ENCODE measurements at places on chromosomes 12 and 14.

GRCh38 chr12:5188472-5188871 lies 144.8 kb downstream of the KCNA5 start:
- DNase-seq: no peak

GRCh38 chr12:70154087-70154638 lies 89.1 kb upstream of the CNOT2 start:
- DNase-seq: no peak

GRCh38 chr12:8692573-8692972 lies 5.2 kb upstream of the RIMKLB start:
- DNase-seq: no peak

- no peak for DNase-seq
Observed at GRCh38 chr12:76649099-76649498, 89.5 kb upstream of the OSBPL8 start.

GRCh38 chr14:53156238-53156637 lies 3.1 kb upstream of the DDHD1 start:
- DNase-seq: no peak

GRCh38 chr12:59700153-59700450 lies 104.3 kb downstream of the SLC16A7 start:
- no peak for DNase-seq

- DNase-seq: no peak
Observed at GRCh38 chr14:97687944-97688630, 890.9 kb downstream of the VRK1 start.

DNA sequence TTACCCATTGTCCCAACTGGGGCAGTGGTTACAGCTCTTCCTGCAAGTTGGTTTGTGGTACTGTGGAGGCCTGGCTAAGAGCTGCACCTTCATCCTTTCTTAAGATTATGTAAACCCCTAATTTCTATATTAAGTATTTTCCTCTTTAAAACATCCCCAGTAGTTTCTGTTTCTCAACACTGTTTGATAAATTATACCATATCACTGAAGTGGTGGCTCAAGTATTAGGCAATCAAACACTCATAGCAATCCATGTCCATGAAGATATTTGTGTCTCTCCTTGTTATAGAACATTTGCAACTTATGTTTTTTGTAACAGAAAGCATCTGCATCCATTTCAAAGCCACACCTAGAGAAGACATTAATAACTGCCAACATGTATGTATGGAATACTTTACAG lies 31.8 kb downstream of the ATXN3 start:
- no peak for DNase-seq

DNA sequence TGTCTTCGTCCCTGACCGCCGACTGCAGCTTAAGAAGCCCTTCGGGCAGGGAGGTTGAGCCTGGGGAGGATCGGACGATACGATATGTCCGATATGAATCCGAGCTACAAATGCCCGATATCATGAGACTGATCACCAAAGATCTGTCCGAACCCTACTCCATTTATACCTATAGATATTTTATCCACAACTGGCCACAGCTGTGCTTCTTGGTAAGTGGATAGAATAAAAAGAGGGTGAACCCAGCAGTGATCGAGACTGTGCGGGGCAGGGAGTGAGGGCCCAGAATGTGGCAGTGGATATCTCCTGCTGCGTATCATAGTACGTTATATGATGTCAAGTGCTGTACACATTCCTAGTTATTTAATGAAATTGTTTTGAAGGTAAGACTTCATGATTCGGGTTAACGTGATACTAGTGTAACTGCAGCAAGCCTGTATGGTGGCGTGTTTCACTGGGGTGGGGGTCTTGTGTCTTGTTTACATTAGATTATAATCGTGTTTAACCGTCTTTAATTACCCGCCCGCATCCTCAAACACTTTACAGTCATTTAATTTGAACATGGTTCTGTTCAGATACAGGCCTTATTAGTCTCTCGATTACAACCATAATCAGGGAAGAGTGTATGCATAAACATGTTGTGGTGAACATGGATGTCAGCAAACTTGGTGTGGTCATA lies 1.3 kb downstream of the NAA30 start:
- DNase-seq: no peak

GRCh38 chr14:22780105-22780679 lies 13.7 kb downstream of the OXA1L start:
- DNase-seq: no peak

GRCh38 chr14:53523226-53523625 lies 370.1 kb upstream of the DDHD1 start:
- no peak for DNase-seq

DNA sequence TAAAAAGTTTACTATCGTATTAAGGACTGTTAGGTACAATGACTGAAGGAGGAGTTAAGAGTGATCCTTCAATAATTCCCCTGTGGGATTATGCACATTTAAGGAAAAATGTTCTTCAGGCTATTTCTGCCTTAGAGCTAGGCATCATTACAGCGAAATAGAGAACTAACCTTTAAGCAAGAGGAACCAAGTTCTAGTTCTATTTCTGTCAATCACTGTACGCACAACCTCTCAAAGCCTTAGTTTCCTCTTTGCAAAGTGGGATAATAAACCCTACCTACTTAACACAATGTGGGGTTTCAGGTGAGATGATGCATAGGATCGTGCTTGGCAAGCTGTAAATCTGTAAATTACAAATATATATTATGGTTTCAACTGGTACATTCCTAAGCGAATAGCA lies 15.4 kb downstream of the NTF3 start:
- DNase-seq: no peak

DNA sequence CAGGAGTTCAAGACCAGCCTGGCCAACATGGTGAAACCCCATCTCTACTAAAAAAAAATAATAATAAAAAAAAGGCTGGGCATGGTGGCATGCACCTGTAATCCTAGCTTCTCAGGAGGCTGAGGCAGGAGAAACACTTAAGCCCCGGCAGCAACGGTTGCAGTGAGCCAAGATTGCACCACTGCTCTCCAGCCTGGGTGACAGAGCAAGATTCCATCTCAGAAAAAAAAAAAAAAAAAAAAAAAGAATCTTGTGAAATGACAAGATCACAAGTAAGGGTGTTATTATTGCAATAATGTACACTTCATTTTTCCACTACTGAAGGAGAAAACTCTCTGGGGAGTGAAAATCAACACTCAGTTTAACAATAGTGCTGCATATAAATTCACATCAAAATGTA lies 8.8 kb upstream of the PTGR2 start:
- no peak for DNase-seq

GRCh38 chr14:66444271-66444927 lies 41.8 kb upstream of the CCDC196 start:
- no peak for DNase-seq

GRCh38 chr12:9793779-9794395 lies 33.2 kb upstream of the CD69 start:
- no peak for DNase-seq

DNA sequence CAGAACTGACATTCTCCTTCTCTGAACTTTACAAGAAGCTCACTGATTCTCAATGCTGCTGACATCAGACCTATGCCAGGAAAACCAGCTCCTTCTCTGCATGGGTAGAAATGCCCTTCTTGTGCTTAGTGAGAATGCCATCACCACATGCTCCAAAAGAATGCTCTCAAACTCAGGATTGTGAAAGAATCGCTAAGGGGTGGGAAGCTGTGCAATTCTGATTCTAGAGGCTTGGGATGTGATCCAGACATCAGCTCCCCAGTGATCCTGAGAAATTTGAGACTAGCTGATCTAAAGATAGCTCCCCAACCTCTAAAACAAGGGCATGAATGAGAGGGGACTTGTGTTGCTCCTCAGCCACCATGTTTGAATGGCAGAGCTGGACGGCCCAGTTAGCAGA lies 113.2 kb downstream of the DPF3 start:
- no peak for DNase-seq

DNA sequence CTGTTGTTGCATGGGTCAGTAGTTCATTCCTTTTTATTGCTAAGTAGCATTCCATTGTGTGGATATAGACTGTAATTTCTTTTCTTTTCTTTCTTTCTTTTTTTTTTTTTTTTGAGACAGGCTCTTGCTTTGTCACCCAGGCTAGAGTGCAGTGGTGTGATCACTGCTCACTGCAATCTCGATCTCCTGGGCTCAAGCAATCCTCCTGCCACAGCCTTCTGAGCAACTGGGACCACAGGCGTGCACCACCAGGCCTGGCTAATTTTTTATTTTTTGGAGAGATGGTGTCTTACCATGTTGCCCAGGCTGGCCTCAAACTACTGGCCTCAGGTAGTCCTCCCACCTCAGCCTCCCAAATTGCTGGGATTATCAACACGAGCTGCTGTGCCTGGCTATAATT lies 5.2 kb downstream of the ATP6V0A2 start:
- DNase-seq: no peak

DNA sequence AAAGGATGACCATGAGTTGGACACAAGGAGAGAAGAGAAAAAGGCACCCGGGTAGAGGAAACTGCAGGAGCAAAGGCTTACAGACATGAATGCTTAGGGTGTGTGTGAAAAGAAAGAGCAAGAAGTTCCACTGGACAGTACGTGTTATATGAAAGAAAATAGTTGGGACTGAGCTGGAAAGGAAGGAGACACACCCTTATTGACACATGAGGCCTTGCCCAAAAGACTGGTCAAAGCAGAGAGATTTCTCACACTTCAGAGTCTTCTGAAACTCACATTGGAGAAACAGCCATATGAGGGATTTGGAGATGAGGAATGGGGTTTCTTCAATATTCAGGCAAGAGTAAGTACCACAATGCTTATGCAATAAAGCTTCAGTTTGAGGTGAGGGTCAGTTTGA lies 56.0 kb downstream of the TTC9 start:
- no peak for DNase-seq

DNA sequence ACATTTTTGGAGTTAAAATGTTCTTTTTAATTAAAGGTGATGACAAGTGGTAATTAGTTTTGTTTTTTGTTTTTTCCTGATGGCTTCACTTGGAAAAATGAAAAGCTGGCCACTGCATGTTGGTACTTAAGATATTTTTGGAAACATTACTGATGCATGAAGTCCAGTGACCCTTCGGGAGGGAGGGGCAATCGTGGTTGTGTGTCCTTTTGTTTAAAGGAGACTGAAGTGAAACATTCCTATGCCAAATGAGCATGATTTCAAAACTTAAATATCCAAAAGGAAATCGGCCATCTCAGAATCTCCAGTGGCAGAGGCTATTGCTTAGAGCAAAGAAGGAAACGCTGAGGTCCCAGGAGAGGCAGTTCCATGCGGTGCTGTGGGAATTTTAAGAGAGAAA lies 20.1 kb downstream of the LTBP2 start:
- no peak for DNase-seq

- no peak for DNase-seq
Observed at GRCh38 chr14:98919434-98919833, 352.6 kb downstream of the BCL11B start.

- DNase-seq: no peak
Observed at GRCh38 chr14:37147310-37147880, 25.0 kb downstream of the SLC25A21 start.

DNA sequence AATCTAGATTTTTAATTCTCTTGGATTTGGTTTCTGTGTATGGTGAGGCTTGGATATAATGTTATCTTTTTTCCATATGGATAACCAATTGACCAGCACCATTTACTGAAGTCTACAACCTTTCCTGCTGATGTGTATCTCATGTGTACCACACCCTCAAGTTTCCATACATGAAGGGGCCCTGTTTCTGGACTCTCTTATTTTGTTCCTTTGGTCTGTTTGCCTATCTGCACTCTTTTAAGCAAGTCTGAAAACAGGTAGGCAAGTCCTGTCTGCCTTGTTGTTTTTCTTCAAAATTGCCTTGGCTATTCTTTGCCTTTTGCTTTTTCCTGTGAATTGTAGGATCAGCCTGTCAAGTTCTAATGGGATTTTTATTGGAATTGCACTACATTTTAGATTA lies 44.6 kb downstream of the MAX start:
- no peak for DNase-seq

DNA sequence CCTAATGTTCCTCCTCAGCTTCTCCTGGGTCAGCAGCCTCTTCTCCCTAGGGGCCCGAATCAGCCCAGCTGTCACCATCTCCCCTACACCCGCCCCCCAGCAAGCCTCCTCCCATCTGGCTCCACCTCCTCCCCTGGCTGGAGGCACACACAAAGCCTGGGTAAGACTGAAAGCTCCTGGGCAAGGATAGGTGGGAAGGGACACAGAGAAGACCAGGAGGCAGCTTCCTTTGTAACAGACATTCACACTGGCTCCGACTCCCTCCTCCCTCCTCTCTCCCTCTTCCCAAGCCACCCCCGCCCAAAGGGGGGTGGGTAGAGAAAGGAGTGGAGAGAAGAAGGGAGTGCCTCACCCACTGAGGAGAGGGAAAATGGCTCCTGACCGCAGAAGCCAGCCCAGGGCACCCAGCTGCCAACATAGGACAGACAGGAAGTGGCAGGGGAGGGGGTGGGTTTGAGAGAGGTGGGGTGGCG lies 4.0 kb downstream of the CHD4 start:
- no peak for DNase-seq

DNA sequence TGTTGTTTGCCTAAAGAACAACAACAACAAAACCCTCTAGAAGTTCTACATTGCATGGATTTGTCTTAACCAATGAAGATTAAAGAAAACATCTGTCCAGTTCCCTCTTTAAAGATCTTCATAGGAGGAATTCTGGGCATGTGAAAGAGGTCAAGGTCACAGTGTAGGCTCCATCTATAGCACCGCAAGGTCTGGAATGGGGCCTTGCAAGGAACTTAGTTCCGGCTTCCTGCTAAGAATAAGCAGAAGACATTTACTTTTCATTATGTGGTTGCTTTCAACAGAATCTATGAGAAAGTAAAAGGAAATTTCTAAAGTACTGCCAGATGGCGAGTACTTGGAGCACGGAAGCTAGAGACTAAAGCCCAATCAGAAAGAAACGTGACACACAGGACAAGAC lies 57.2 kb upstream of the GNPNAT1 start:
- no peak for DNase-seq

- no peak for DNase-seq
Observed at GRCh38 chr14:93036652-93037345, 78.9 kb downstream of the ITPK1 start.

DNA sequence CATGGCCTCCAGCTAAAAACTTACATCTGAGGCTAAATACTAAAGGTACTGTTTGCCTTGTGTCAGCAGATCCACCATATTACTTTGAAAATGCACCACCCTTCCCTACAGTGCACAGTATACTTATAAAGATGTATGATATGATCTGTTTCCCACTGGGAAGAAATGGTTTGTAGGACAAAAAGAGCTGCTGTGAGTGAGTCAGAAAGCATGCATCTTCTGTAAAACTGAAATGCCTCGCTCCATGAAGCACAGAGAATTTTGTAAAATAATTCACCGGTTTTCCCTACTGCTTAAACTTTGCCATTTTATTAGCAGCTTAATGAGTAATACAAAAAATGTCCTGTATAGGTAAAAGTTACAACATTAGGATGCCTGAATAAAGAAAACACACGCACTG lies 68.8 kb downstream of the MDGA2 start:
- no peak for DNase-seq

- DNase-seq: no peak
Observed at GRCh38 chr12:131133994-131134393, 180.3 kb downstream of the ADGRD1 start.

GRCh38 chr12:26861690-26862089 lies 28.7 kb upstream of the ITPR2 start:
- no peak for DNase-seq

DNA sequence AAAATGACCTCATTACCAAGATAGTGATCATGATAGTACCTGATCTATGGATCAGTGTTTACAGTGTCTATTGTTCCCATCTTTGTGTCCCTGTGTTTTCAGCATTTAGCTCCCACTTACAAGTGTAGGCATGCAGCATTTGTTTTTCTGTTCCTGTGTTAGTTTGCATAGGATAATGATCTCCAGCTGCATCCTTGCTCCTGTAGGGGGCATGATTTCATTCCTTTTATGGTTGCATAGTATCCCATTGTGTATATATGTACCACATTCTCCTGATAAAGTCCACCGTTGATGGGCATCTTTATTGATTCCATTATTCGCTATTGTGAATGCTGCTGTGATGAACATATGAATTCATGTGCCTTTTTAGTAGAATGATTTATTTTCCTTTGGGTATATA lies 215.4 kb upstream of the NAV3 start:
- no peak for DNase-seq
